ENCODE measurements at places on chromosomes 7 and 10.

DNA sequence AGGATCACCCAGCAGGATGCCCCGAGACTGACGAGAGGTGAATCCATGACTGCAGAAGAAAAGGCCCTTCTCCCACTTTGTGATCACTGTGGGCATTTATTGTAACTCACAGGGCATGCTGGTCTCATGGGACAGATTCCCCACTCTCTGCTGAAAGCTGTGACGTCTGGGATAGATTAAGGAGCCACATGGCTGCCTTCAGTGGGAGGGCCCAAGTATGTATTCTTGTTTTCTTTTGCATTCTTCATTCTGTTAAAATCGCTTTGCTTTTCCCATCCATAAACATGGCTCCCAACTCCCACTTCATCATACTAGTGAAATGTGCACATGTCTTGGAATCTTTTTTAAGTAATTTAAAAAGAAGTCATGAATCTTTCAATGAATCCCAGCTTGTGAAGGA, 67.2 kb downstream of the FAM107B start:
- no peak for DNase-seq

DNA sequence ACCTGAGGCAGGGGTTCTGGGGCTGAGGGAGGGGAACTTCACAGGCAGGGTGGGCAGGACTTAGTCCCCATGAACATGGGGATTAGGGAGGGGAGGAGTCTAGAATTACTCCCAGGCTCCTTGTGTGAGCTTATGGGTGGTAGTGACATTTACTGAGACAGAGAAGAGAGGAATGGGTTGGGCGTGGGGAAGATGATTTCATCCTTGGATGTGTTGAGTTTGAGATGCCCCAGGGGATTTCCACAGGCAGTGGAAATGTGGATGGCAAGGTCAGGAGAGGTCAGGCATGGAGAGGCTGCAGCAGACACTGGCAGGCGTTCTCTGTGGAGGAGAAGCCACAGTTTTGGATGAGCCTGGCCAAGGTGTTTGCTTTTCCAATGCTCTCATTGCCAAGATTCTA, 26.4 kb upstream of the GSDME start:
- no peak for DNase-seq

DNA sequence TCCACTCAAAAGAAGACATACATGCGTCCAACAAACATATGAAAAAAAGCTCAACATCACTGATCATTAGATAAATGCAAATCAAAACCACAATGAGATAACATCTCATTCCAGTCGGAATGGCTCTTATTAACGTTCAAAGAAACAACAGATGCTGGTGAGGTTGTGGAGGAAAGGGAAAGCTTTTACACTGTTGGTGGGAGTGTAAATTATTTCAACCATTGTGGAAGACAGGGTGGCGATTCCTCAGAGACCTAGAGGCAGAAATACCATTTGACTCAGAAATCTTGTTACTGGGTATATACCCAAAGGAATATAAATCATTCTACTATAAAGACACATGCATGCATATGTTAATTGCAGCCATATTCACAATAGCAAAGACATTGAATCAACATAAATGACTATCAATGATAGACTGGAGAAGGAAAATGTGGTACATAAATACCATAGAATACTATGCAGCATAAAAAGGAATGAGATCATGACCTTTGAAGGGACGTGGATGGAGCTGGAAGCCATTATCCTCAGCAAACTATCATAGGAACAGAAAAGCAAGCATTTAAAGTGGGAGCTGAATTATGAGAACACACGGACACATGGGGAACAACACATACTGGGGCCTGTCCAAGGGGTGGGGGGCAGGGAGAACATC, 28.4 kb downstream of the PCDH15 start:
- DNase-seq = no peak

GRCh38 chr7:50721160-50721559, 61.5 kb downstream of the GRB10 start:
- DNase-seq = no peak

GRCh38 chr7:69994886-69995542, 396.7 kb downstream of the AUTS2 start:
- no peak for DNase-seq

- no peak for DNase-seq
These were observed 700.9 kb downstream of the GRID1 start for GRCh38 chr10:85665681-85666080.

- DNase-seq = no peak
These were observed 739 bp upstream of the CCDC186 start for GRCh38 chr10:114174695-114175188.

- DNase-seq = no peak
These were observed 620.6 kb downstream of the SUGCT start for GRCh38 chr7:40755438-40755837.

- no peak for DNase-seq
These were observed at the start of gene CAV2 for GRCh38 chr7:116499168-116500077. Gene CAV2 (plus strand): TSS chr7:116499738. CDS start chr7:116499782, 44 bp downstream.

DNA sequence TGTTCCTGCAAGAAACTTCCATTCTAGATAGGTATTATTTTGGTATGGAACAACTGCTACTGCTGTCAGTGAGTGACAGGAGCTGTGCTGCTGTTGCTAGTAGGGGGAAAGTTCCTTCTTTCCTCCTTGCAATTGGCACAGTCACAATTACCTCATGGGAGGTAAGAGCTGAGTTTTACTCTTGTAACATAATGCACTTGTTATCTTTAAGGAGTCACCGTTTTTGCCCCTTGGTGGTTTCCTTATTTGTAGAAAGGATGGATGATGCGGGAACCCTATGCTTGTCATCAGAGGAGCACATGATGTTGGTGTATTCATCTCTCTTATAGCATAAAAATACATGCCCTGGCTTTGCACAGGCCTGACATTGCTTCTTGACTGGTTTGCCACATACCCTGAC, 234.7 kb upstream of the NPY start:
- DNase-seq = no peak

GRCh38 chr7:30422922-30423321, 55.7 kb downstream of the NOD1 start:
- DNase-seq = no peak

DNA sequence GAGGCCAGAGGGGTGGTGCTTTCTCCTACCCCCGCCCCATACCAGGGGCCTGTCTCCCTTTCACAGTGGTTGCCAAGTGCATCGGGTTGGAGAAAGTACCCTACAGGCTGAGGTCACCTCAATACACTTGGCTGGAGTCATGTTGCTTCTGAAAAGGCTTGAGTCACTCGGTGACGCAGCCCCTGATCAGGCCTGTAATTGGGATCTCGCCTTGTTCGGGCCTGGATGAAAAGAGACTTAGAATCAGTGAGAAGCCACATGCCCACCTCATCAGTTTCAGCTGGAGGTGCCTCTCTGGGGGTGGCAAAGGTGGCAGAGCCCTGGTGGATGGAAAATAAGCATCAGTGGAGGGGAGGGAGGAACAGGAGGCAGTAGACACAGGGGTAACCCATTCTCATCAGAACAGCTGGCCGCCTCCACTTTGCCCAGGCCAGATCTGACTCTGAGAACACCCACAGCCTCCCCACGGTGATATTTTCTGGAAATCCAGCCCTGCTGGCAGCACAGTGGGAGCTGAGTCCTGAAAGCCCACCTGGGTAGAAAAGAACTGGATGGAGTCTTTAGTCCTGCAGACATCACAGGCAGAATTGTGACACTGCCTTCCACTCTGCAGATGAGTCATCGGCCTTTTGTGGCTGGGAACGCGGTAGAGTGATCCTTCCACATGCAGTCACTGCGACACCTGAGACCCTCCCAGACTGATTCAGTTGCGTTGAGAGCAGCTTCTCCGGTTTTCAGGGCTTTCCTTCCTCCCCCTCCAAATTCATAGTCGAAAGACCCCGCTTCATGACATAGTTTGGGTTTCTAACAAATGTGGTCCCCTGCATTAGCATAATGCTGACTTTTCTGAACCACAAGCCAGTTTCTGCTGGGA, 108.0 kb downstream of the GRK5 start:
- DNase-seq = peak; percentile 67

GRCh38 chr7:96786261-96786997, 76.8 kb upstream of the SEM1 start:
- no peak for DNase-seq

DNA sequence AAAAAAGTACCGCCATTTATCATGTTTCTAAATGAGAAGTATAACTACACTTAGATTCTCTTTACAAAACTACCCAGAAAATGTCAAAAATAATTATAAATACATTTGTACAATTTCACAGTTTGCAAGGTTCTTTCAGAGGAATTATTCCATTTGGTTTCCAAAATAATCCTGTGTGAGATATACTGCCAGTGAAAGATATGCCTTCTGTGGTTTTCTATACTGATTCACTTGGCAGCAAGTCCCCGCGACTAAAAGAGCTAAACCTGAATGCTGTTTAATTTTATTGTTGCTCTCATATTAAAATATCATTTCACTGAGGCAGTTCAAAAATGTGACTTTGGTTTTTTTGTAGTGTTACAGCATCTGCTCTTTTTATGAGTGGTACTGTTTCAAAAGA, 364.9 kb upstream of the PLXDC2 start:
- no peak for DNase-seq

DNA sequence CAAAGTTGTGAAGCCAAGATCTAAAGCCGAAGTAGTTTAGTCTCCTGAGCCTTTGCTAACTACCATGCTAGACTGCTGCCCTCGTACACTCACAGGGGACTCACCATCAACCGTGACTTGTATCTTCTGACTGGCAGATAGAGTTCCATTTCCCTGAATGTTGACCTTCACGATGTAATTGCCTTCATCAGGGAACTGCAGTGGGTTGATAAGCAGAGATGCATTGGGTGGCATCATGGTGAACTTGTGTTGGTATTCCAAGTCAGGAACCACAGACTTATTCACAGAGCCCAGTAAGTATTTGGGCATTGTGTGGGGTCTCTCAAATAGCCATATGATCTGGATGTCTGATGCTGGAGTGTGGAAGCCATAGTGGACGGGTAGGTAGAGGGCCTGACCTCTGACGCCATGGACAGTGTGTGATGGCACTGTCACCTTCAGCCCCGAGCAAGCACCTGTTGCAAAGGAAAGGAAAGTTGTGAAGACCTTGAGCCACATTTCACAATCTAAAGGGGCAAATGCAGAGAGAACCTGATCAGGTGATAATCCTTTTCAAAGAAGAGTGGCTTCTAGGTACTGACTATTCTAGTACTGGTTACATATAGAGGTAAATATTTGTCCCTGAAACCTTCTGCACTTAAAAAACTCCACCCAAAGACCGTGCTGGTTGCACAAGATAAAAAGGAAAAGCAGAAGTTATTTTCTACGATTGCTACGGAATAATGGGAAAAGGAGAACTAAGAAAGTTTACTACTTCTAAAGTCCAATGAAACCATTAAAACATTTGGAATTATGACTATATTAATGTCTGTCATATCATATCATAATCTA, 7.1 kb downstream of the HEPACAM2 start:
- DNase-seq = no peak

- DNase-seq = no peak
These were observed 4.6 kb upstream of the GDF10 start for GRCh38 chr10:47295411-47295810.

DNA sequence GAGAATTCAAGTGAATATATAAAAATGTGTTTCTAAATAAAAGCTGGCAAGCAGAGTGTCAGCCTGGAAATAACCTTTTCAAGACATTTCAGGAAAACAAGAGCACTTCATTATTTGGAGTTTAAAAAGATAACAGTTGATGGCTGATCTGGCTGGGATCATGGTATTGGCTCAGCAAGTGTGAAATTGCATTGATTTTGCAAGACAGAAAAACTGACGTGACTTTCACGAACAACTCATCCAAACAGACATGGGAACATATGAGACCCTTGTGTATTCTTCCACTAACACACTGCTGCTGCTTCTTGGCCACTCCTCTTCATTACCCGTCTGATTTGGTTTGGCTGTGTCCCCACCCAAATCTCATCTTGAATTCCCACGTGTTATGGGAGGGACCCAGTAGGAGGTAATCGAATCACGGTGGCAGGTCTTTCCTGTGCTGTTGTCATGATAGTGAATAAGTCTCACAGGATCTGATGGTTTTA, 108.5 kb downstream of the RAB18 start:
- DNase-seq = no peak

DNA sequence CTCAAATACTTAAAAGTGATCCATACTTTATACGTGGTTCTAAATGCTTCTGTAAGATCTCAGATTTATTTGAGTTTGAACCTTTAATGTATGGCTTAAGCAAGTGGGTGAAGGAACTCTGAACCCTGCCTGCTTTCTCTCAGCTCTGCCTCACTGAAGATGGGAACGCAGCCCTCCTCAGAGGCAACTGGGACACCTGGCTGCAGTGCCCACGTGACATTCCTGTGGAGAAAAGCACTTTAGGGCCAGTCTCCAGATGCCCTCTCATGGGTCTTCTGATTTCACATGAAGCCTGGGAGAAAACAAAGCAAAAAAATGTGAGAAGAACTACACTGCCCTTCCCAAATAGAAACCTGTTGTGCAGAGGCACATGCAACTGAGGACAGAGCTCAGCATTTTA, 242.6 kb upstream of the ANKRD30A start:
- no peak for DNase-seq

GRCh38 chr10:124092250-124092859, 1.0 kb downstream of the CHST15 start:
- DNase-seq = peak; percentile 6

GRCh38 chr7:133434246-133434865, 181.5 kb downstream of the EXOC4 start:
- peak; percentile 13 for DNase-seq

DNA sequence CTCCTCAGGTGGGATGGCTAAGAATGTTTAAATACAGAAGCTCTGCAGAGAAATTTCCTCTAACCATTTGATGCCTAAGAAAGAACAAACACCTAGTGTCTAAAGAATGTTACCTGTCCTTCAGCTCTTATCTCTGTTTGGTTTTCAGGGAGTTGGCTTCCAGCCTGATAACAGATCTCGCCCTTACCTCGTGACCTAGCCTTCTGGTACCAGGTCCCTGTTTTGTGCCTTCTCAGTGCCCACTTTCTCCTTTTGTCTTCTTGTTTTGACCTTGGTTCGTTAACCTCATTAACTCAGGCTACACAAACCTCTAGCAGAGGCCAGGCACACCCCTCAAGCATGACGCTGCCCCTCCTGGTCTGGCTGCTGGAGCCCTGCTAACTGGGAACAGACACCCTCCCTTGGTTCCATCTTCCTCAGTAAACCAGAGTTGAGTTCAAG, 16.1 kb upstream of the RAB11FIP2 start:
- DNase-seq = no peak

- peak; percentile 43 for DNase-seq
These were observed 3.6 kb downstream of the ZSCAN21 start for GRCh38 chr7:100053215-100053614.

DNA sequence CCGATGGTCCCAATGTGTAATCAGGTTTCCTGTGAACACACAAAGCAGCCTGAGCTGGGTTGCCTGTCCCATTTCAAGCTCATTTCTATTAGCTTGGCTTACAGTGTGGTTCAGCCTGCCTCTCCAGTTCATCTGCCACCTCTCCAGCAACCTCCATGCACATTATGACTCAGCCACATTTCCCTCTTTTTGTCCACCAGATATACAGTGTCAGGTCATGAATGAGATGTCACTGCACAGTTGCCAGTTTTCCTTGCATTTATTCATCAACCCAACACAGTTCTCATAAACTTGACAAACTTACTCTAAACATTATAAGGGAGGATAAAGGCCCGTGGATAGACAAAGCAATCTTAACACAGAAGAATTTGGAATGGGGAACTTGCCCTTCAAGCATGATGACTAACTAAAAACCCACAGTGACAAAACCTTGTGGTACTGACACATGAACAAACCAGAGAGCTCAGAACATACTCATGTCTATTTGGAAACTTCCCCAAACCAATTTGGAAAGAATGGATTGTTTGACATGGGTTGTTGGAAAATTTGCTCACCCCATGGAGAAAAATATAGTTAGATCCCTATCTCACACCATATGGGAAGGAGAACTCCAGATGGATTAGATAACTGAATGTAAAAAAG, 2.5 kb upstream of the CFAP58 start:
- peak; percentile 33 for DNase-seq

- DNase-seq = no peak
These were observed 13.8 kb upstream of the CYP3A5 start for GRCh38 chr7:99693427-99694200.

Measured in CD4-positive, alpha-beta T cell treated with Interleukin-15 for 4 hours (primary cell).